Right ventricle myocardium inferior (tissue), 1 donor: ENCODE measurements at places on chromosomes 2 and 18. TPM values are rescaled to one million over a fixed set of nuclear protein-coding genes. Genes with fewer than 3 reads are reported as not detected.

GRCh38 chr18:36308711-36309435 is 11.4 kb downstream of the FHOD3 start:
- DNase-seq = no peak

DNA sequence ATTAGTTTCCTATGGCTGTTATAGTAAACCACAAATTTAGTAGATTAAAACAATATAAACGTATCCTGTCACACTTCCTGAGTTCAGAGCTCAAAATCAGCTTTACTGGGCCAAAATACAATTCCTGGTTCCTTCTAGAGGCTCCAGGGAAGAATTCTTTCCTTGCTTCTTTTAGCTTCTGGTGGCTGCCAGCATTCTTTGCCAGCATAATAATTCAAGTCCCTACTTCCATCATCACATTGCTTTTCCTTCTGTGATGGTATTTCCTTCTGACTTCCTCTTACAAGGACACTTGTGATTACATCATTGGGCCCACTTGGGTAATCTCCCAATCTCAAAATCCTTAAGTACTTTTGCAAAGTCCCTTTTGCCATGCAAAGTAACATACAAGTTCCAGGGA is 40.6 kb downstream of the MOB4 start:
- no peak for DNase-seq

The FAM237A gene
- 1.2 TPM for total RNA-seq

The SNRNP27 gene
- 58.3 TPM for total RNA-seq

GRCh38 chr18:45359275-45360009 is 255.8 kb upstream of the SLC14A2 start:
- DNase-seq = no peak

DNA sequence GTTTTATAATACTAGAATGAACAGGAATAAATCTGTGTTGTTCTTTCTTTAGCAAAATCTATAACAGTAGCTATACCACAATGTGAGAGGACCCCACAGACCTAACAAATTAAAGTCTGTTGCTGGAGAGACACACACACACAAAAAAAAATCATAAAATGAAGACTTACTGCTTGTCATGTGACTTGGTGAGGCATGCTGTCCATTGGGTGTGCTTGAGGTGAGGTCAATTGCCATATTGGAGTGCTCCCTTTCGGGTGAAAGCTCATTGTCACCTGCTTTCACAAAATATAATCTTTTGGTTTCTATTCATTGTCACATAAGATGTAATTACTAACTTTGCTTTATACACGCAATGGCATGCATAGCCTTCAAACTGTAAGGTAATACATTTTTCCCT is 3.9 kb downstream of the IKZF2 start:
- no peak for DNase-seq

DNA sequence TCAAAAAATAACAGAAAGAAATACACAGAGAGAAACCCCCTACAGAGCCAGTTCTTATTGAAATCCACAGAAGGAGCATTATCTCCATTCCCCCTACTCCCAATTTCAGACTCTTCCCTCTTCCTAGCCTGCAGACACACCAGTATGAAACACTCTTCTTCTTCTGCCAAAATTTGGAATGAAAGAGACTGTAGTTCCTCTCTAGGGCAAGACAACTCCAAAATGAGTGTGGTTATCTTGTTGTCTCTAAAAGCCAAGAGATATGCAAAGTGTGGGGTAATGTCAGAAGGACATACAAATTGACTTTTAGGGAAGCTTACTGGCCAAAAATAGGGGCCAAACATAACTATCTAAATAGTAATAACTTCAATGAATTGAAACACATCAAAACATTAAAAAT is 337.1 kb upstream of the SETBP1 start:
- DNase-seq = no peak

The GALNT14 gene
- total RNA-seq = 0.38 TPM

- no peak for DNase-seq
Measured at GRCh38 chr2:227480528-227480927, 8.6 kb downstream of the AGFG1 start.

DNA sequence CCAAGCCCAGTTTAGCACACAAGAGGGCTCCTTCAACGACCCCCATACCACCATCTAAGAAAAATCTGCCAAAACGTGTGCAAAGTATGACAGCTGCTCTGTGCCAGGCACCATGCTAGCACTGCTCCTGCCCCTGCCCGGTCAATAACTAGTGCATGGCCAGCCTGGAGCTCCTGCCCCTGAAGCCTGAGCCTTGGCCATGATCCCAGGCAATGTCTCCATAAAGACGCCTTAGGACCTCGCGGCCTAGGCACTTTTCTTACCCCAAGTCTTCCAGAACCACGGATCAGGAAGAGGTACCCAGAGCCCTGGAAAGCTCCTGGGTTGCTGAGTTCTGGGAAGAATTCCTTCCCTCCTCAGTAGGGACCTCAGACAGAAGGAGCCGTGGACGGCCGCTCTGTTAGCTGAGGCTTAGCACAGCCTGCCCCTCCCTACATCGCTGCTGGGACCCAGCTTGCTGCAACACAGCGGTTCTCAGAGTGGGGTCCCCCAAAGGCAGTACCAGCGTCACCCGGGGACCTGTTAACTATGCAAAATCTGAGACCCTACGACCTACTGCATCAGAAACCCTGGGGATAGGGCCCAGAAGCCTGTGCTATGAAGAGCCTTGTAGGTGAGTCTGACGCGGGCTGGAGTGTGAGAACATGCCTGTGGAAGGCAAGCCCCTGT is 117.8 kb upstream of the TWIST2 start:
- DNase-seq = no peak

- DNase-seq = no peak
Measured at GRCh38 chr2:217363470-217363869, 503.6 kb upstream of the TNP1 start.

- DNase-seq = peak; percentile 68
Measured at GRCh38 chr2:127514485-127514884, 11.8 kb downstream of the IWS1 start.

DNA sequence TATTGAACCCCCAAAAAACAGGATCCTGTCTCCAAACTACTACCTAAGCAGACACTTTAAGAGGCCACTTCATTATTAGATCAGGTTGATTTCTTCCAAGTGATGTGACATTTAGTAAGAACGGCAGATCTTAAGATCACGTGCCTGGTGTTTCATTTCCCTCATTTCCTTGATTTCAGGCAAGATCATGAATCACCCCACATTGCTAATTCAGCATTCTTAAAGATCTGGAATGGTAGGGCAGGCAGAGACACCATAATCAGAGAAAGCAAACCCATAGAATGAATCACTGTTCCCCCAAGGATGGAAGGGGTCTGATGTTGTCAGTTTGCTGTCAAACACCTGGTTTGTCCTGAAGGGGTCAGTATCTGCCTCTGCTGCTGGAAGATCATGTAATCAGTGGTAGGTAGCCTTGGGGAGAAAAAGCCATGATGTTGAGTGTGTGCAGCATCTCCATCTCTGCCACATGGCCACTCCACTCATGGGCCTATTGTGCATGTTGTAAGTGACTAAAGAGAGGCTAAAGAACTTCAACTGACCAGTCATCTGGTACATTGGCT is 133.9 kb downstream of the ARHGAP15 start:
- no peak for DNase-seq

The TTC39C gene
- 4.0 TPM for total RNA-seq

GRCh38 chr18:33854086-33854826 is 276.2 kb downstream of the ASXL3 start:
- DNase-seq = no peak

DNA sequence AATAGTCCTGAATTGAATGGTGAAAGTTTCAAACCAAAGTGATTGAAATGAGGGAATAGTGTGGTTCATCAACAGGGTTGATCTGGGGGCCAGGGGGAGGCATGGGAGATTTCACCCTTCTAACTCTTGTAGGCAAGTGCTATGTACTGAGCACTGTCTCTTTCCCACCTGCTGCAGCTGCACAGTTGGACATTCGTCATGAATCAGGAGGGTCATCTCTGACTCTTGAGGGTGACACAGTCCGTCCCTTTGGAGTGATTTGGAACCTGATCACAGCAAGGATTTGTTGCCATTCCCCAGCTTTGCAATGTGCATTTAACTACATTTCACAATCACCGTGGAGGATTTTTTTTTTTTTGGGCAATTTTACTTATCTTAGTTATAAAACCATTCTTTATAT is 224.6 kb downstream of the PHLPP1 start:
- no peak for DNase-seq

The LYPD1 gene
- not detected for total RNA-seq

GRCh38 chr2:236641051-236641726 is 71.6 kb downstream of the ACKR3 start:
- no peak for DNase-seq

The RGPD4 gene
- total RNA-seq = 0.05 TPM

DNA sequence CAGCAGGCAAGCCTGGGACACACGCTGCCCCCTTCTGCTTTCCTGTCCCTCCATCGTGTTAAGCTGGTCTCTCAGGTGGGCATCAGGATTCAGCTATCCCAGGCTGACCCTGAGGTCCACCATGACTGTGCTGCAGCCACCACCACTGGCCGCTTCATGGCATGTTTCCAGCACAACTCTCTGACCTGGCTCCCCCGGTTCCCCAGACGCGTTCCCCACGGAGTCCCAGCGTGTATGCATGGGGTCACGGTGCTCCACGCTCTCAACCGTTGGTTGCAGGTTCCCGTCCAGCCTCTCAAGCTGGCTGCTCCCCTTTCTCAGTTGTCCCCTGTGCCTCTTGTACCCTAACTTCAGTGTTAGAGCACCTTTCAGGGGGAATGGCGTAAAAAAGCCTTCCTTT is 20.3 kb downstream of the HPCAL1 start:
- DNase-seq = no peak

The IL18R1 gene
- total RNA-seq = 1.0 TPM

DNA sequence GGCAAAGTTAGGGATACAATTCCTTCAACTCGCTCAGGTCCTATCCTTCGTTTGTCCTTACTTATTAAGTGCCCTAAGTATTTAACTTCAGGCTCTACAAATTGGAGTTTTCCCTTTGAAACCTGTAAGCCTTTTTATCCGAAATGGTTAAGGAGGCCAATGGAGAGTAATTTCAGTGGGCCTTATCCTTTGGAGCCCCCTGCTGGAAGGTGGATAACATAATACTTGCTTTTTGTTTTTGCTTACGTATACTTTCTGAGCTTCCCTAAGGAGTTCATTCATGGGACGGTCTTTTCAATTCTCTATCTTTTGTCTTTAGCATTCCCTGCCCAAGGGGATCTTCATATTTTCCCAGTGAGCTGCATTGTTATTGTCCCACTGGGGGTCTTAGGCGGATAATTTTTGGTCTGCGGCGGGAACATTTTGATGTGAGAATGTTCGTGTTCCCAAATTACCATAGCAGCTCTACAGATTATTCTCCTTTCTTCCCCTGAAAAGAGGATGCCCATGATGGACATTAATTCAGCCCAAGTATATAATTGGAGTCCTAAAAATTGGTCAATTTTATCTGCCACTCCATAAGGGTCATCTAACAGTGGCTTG is 34.4 kb upstream of the TRAPPC8 start:
- no peak for DNase-seq

DNA sequence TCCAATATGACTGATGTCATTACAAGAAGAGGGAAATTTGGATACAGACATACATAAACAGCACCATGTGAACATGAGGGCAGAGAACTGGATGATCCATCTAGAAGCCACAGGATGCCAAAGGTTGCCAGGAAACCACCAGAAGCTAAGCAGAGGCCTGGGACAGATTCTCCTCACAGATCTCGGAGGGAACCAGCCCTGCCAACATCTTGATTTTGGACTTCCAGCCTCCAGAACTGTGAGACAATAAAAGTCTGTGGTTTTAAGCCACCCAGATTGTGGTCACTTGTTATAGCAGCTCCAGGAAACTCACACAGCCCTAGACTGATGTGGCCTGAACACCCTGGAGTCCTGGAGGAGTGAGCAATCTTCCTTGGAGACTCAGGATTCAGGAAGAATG is 351.6 kb downstream of the EIPR1 start:
- DNase-seq = no peak

DNA sequence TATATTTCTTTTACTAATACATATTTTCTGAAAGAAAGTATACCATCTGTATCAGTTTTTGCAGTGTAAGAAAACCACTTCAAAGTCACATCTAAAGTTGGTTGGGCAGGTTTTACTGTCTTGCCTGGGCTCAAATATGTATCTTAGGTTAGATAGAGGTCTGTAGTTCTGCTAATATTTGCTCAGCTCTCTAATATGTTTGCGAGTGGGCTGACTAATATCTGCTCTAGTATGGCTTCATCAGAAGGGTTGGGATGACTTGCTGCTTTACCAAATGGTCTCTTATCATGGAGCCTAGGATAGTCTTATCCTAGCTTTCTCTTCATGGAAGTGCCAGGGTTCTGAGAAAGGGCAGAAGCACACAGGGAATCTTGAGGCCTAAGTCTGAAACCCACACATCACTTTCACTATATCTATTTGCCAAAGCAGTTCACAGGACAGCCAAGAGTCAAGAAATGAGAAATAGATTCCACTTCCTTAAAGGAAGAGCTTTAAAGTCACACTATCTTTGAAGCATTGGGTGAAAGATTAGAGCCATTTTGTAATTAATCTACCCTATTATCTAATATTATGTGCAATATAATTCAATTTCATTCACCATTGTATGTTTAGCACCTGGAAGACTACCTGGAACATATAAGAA is 610.0 kb downstream of the KCNJ3 start:
- no peak for DNase-seq

- DNase-seq = no peak
Measured at GRCh38 chr18:62852851-62853250, 137.5 kb downstream of the PHLPP1 start.

DNA sequence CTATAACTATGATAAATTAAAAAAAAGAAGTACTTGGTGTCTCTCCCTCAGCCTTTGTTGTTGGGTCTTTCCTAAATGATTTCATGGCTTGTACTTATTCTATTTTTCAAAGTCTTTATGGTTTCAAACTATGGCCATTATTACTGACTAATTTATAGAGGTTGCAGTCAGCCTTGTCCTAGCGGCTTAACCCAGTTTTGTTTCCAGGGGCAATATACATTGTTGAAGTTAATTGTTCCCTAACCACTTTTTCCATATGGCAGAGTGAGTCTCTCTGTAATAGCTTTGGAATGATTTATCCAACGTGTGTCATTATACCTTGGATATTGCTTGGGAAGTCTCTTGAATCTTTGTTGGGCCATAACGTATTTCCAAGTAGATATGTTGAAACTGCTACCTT is 408.8 kb downstream of the HRH4 start:
- no peak for DNase-seq

The DPYSL5 gene
- total RNA-seq = not detected

The GAL3ST2 gene
- not detected for total RNA-seq

GRCh38 chr2:142796588-142796987 is 80.9 kb upstream of the KYNU start:
- DNase-seq = no peak

- DNase-seq = peak; percentile 21
Measured at GRCh38 chr2:47076586-47077441, 78.3 kb downstream of the STPG4 start.

GRCh38 chr2:177692783-177693269 is 300.3 kb downstream of the AGPS start:
- no peak for DNase-seq
